ENCODE measurements at places on chromosomes 16 and 17.

DNA sequence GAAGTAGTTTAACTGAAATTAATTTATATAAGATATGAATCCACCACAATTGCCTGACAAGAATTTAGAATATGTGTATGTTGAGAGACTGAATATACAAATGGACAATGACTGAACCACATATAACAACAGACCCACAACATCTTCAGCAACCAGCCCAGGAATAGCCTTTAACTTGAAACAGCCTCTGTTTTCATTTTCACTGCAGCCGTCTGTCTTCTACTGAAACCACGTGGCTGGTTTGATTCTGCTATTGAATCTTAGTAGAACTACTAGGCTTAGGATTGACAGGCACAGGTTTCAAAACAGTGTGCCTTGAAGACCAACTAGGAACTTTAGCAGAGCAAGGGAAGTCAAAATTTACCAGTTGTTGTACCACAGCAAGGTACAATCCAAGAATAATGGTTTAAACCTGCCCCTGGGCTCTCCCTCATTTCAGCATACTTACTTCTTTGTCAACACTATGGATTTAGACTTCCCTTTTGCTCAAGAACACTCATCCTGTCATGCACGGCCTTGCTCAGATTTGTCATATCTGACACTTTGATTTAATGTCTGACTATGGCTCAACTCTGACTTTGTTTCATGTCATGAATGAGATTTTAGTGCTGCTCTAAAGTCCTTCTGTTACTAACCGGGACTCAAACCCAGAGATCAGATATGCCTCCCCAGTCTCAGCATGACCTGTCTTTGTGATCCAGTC lies 355.0 kb downstream of the KIF2B start:
- DNase-seq, result no peak

DNA sequence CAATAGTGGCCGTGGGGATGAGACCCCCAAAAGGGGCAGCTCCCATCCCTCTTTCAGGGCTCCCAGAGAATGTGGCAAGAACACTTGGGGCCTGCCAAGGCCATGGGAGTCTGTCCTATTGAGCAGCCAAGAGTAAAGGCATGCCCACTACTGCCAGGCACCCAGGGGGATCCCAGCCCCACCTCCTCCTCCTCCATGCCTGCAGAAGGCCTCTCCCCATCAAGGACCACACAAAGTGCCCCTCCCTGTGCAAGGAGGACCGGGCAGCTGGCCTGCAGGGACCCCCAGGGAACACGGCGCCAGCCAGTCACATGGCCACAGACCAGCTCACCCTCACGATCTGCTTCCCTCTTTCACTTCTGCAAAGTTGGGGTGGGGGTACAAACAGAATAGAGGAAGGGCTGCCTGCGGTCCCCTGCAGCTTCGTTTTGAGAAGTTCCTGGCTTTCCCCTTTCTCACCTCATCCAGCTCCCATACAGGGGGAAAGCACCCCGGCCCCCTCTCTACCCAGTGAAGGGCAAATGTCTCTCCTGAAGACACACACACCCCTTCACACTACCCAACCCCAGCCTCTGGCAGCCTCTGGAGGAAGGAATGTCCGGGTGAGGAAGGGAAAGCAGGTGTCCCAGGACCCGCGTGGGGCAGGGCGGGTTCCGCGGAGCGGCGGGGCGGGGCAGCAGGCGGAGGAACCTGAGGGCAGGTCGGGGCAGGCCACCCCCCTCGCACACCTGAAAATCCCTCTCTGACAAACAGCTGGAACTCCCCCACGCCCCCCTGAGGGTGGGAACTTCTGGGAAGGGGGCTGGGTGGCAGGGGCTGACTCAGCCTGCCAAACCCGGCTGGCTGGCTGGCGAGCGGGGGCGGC lies 2.0 kb downstream of the PPP1R9B start:
- DNase-seq, result peak; percentile 89

DNA sequence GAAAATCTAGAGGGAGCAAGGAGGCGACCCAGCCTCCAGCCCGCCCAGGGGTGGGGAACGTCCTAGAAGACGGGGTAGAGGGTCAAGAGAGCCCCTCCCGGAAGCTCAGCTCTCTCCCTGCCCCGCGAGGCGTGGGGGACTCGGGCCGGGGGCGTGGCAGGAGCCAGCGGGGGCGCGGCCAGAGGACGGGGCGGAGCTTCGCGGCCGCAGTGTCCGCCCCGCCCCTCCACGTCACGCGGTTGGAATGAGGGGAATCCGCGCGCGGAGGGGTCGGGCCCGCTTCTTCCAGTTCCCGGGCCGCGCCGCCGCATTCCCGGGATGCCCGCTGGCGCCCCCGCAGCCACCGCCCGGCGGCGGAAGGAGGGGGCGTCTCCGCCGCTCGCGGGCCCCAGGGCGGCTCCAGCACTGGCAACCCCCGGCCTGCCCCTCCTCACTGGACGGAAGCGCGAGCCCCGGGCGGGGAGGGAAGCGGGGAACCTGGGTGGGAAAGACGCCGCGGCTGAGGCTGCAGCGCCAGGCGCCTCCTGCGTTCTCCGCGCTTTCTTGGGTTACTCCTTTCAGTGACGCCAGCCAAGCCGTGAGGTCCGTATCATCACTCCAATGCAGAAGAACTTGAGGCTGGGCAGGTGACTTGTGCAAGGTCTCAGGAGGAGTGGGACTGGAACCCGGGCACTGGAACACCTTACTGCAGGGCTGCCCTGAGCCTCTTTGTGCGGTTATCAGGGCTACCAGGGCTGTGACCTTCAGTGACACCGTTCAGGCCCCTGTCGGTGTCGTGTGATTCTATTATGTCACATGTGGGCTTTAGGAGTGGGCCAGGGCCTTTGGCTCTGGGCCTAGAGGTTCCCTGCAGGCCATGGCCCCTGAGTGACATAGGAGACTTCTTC lies 4.3 kb downstream of the MYO1C start:
- DNase-seq, result no peak

- no peak for DNase-seq
Measured at GRCh38 chr16:68940816-68941215, 97.5 kb downstream of the TANGO6 start.

All from KBM-7 (cell line).